ENCODE measurements at places on chromosomes 12 and 14.

- DNase-seq: no peak
Measured at GRCh38 chr14:65336191-65336591, 76.3 kb upstream of the FUT8 start.

GRCh38 chr12:130872179-130873096 lies 572 bp downstream of the RAN start:
- DNase-seq: no peak

DNA sequence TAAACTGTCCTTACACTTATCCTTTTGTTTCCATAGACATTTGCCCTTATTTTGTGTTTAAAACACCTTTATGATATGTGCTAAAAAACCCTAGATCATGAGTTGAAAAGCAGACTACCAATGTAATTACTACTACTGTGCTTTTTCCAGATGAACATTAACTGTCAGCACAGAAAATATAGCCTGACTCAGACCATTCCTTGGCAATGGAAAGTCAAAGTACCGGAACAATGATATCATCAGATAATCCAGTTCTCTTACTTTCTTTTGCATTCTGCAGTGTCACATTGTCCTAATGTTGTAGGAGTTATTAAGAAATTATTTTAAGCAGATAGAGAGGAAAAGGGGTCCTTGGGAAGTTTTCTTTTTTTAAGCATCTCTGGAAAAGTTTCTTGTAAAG lies 1189.0 kb upstream of the FLRT2 start:
- no peak for DNase-seq

DNA sequence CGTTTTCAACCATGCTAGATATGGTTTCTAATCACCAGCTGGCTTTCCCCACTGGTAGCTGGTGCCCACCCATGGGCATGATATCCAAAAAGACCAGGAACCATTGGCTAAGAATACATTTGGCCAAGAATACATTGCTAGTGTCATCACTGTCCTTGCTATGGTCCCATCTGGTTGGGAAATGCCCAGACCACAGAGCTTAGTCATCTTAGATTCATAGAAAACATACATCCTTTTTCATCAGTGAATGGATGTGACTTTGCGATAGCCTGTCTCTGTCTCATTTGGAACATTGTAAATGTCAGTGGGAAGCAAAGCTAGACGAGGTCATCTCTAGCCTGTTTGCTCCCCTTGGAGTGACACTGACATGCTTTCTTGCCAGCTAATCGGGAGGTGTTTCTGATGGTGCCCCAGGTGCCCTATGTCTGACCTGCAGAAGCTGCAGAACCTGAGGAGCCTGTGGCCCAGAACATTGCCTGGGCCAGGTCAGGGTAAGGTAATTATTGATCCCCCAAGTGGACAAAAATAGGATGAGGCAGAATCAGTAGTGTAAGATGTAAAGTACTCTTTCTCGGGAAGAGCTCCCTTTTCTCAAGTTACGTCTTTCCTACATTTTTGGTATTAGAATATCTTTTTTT lies 194.8 kb downstream of the SLC41A2 start:
- no peak for DNase-seq

- no peak for DNase-seq
Measured at GRCh38 chr14:69891422-69891821, 12.2 kb downstream of the SMOC1 start.

All from GM18507 (cell line).